ENCODE measurements at places on chromosomes 1 and 21.

DNA sequence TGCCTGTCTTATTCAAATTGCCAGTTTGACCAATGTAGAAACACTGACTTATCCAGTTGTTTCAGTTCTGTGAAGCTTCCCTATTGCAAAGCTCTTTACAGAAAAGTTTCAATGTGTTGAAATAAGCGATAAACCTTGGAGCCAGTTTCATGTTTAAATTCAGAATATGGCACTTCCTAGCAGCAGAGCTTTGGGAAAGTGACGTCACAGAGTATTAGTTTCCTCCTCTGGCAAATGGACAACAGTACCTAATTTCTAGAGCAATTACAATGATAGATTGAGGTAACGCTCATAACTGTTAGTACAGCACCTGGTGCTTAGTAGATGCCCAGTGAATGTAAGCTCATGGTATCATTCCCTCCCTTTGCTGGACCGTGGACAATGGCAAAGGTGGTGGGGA lies 527.5 kb upstream of the DAB1 start:
- DNase-seq = no peak

GRCh38 chr1:114079596-114080190 lies 74.0 kb downstream of the SYT6 start:
- no peak for DNase-seq

DNA sequence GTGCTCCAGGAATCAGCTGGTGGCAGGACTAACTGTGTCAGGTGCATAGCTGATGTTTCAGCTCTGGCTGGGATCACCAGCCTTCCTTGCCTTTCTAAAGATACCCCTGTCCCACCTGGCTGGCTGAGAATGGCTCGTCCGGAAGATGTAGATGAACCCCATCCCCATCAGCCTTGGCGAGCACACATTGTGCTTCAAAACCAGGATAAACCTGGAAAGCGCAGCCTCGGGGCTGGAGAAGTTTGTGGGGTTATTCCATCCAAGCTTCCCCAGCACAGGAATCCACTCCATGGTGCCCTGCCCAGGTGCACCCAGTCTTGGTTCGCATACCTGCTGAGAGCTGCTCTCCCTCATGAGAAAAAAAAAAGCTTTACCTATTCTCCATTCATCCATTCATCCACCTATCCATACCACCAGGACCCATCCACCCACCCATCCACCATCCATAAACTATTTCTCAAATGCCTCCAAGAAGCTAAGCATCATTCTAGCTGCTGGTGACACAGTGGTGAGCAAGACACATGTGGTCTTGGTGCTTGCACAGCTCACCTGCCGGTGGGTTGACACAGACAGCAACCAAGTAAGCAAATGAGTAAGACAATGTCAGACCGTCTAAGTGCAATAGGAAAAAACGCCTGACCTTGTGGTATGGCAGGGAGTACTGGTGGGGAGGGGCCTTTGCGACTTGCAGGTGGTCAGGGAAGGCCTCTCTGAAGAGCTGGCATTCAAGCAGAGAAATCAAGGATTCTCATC lies 94.0 kb downstream of the DMRTB1 start:
- DNase-seq = no peak

GRCh38 chr1:232806186-232806510 lies 932 bp downstream of the MAP10 start:
- no peak for DNase-seq

GRCh38 chr1:17258116-17258757 lies 9.3 kb downstream of the PADI3 start:
- DNase-seq = no peak

GRCh38 chr21:29195981-29196669 lies 65.7 kb downstream of the MAP3K7CL start:
- DNase-seq = peak; percentile 52

- no peak for DNase-seq
Measured at GRCh38 chr21:41674402-41674801, 92.5 kb downstream of the RIPK4 start.

DNA sequence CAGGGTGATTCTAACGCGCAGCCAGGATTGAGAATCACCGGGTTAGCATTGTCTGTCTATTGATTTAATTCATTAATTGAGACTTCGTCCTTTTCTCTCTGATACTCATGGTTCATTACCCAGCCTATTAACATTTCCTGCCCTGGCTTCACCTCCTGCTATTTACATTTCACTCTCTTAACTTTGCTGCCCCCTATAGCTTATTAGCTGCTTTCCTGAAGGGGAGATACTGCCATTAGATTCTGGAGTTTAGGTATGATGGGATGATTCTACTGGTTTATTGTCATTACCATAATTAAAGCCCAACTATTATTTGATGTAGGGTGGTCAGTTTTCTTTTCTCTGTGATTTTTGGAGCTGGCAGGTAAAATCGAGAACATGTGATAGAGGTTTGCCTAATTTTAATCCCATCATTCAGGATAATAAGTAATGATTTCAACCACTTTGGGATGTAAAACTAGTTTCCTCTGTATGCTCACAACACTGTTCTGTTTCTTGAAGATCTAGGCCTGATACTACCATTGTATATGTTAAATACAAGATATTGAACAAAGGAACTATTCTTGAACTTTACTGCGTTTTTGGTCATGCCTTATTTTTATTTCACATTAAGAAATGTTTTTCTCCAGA lies 6.4 kb downstream of the PPP2R5A start:
- no peak for DNase-seq

GRCh38 chr1:4755301-4755845 lies 101.0 kb downstream of the AJAP1 start:
- no peak for DNase-seq

- DNase-seq = no peak
Measured at GRCh38 chr1:67552336-67552759, 122.1 kb upstream of the SERBP1 start.

- no peak for DNase-seq
Measured at GRCh38 chr1:34970829-34971228, 14.3 kb downstream of the TMEM35B start.

GRCh38 chr1:111891566-111891965 lies 97.9 kb downstream of the KCND3 start:
- no peak for DNase-seq

DNA sequence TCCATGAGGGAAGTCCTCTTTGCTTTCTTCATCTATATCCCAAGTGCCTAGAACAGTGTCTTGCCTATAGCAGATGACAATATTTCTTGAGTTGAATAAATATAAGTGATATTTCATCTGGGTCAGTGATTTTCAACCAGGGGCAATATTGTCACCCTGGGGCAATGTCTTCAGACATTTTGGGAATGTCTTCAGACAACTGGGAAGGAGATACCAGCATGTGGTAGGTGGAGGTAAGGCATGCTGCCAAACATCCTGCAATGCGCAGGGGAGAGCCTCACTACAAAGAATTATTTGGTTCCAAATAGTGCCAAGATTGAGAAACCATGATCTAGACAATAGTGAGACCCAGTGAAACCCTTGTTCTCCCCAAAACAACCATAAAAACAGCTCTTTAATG lies 54.7 kb downstream of the C1orf94 start:
- no peak for DNase-seq

Data from activated CD8-positive, alpha-beta memory T cell treated with anti-CD3 and anti-CD28 coated beads for 4 hours (primary cell).